Body of pancreas (tissue), 4 donors: ENCODE measurements at places on chromosomes 3 and 15.

- no peak for DNase-seq
Observed at GRCh38 chr3:130941793-130942192, 47.9 kb downstream of the ATP2C1 start.

- DNase-seq = no peak
Observed at GRCh38 chr3:171511450-171511849, 51.2 kb upstream of the TNIK start.

DNA sequence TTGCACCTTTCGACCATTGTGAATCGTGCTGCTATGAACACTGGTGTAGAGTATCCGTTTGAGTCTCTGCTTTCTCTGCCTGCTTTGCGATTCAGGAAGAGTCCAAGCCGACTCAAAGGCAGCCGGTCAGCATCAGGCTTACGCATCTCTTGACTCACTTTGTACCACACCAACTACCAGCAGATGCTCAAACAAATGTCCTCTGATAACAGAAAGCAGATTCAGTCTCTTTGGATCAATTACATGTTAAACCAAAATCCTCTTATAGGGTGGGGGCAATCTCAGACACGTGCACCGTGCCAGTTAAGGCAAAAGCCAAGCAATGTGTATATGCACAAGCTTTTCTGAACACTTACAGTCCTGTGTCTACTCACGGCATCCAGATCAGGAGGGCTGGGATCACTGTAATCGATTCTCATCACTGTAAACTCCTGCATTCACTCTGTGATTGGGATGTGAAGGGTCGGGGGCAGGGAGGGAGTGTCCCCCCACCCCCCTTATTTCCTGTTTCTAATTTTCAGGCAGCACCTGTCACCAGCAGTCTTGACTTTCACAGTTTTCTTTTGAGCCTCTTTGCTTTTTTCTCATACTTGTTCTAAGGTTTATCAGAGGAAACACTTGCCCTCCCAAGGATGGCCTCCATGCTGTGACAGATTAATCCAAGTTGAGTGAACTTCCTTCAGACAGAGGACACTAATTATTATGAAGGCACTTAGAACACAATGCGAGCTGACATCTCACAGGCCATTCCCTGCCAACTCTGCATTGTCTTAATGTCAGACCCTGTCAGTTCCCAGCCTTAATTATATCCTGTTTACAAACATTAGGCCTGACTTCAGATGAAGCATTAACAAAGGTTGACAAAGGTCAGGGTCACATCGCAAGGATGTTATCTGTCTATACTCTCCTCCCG, 153.5 kb downstream of the MECOM start:
- no peak for DNase-seq

DNA sequence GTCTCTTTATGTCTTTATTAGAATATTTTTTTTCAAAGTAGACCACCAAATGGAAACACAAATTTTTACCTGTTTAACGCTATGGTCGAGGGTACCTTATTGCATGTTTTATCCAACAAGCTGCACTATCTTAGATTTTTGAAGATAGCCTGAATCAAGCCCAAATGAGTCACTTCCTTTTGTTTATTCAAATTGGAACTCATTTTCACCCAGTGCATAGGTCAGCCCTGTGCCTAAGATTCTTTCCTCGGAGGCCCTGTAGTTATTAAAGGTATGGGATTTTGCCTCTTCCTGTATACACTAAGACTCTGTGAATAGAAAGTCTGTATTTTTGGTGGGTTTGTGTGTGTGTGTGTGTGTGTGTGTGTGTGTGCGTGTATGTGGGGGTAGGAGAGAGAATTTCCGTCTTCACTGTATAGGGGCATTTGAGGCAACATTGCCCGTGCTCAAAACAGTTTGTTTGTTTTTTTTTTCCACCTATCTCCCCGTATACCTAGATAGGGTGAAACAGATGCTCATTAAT, 358.0 kb upstream of the CADM2 start:
- DNase-seq = no peak

- DNase-seq = no peak
Observed at GRCh38 chr3:143648708-143649107, 199.6 kb downstream of the SLC9A9 start.

DNA sequence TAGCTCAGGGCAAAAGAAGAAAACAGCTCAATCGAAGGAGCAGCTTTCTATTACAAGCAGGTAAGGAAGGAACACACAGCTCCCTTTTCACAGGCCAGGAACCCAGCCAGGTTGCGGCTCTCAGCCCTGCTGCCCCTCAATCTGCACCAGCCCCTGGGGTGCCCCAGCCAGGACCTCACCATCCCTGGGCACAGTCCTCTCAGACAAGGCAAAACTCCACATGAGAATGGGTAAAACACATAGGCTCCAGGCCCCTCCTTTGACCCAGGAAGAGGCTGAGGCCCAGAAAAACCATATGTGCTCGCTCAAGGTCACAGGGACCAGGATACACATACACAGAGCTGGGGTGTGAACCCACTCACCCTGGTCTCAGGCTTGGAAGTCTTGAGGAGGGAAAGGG, 178.7 kb upstream of the TLE3 start:
- no peak for DNase-seq

GRCh38 chr3:48492461-48493202, 11.3 kb downstream of the SHISA5 start:
- DNase-seq = no peak

- peak; percentile 38 for DNase-seq
Observed at GRCh38 chr3:134029734-134030378, at the start of gene SLCO2A1. Gene SLCO2A1 (minus strand): TSS chr3:134029925. CDS start chr3:134029802, 123 bp downstream.

DNA sequence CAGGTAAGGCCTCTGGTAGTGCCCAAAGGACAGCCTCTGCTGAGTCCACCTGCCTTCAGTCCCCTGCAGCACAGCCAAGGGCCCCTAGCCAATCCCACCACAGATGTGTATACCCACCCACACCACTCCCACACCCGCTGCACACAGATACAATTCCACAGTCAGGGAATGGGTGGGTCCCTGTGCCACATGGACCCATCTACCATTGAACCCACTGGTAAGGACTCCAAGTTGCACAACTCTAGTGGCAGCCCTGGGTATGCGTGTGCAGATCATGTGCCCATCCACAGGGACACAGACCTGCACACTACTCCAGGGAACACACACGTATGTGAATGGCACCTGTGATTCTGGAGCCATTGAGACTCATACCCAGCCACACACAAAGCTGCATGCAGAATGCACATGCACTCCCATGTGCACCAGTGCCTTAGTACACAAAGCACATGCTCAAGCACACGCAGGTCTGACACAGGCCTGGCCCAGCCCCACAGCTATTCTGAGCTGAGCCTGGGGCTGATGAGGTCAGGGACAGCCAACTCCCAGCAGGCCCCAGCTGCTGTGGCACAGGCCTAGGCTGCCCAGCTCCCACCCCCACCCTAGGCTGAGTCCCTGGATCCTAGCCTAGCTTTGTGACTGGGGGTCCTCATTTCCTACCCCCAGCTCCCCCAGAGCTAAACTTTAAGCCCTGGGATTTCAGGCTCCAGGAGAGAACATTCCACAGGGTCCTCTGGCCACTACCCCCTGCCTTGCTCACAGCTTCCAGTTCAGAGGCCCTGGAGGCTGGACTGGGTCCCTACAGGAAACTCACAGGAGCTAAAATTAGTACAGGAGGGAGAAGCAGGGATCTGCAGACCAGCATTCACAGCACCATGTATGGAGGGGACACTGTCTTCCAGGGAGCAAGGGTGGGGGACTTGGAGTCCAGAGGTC, 2.7 kb upstream of the ALS2CL start:
- DNase-seq = peak; percentile 40

DNA sequence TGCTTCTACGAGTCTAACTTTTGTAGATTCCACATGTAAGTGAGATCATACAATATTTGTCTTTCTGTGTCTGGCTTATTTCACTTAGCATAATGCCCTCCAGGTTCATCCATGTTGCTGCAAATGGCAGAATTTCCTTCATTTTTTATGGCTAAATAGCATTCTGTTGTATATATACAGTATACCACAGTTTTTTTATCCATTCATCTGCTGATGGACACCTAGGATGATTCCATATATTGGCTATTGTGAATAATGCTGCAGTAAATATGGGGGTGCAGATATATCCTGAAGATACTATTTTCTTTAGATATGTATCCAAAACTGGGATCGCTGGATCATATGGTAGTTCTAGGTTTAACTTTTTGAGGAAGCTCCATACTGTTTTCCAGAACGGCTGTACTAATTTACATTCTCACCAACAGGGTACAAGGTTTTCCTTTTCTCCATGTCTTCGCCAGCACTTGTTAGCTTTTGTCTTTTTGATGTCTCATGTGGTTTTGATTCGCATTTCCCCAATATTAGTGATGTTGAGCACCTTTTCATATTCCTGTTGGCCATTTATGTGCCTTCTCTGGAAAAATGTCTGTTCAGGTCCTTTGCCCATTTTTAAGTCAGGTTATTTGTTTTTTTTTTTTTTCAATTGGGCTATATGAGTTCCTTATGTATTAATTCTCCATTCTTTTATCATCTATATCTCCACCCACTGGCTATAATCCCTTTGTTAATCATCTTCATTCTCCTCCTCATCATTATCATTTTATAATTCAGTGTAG, 26.9 kb downstream of the CHCHD4 start:
- DNase-seq = no peak

GRCh38 chr15:47041301-47041700, 676.0 kb upstream of the SEMA6D start:
- DNase-seq = no peak

GRCh38 chr3:106635826-106636225, 741.4 kb upstream of the CCDC54 start:
- no peak for DNase-seq

- DNase-seq = no peak
Observed at GRCh38 chr3:47283591-47284364, 1.0 kb downstream of the KLHL18 start.

- no peak for DNase-seq
Observed at GRCh38 chr15:85002517-85002916, 20.9 kb downstream of the PDE8A start.

DNA sequence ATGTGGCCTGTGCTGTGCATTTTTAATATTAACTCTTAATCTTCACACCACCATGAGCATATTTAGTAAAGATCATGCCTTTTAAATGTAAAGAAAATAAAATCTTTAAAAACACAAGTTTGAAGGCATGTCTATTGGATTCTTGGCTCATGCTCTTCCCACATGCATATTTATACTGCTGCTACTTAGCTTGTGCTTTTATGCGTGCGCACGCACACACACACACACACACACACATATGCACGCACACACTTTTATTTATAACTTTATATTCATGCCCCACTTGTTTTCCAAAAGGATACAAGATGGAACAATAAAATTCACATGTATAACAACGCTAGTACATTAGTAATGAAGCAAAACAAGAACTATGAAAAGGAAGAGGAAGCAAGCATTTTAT, 36.1 kb upstream of the ZPLD1 start:
- no peak for DNase-seq

DNA sequence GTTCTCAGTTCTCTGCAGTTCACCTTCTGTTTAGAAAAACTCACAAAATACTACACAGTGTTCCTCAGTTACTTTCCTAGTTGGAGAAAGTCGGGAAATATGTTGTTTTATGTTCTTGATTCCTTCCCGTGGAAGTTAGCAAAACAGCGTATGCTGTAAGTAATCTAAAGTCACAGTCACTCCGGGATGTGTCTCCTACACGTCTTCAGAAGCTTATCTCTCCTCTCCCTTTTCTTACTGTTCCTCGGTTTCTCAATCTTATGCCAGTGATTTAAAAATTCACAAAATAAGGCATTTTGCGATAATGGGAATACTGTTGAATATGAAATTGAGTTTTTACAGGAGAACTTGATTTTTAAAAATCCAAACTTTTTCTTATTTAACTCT, 1.7 kb downstream of the HEG1 start:
- DNase-seq = no peak

- no peak for DNase-seq
Observed at GRCh38 chr3:155185631-155186071, 105.5 kb downstream of the MME start.

GRCh38 chr3:9935966-9936510, 2.4 kb downstream of the CRELD1 start:
- DNase-seq = no peak

DNA sequence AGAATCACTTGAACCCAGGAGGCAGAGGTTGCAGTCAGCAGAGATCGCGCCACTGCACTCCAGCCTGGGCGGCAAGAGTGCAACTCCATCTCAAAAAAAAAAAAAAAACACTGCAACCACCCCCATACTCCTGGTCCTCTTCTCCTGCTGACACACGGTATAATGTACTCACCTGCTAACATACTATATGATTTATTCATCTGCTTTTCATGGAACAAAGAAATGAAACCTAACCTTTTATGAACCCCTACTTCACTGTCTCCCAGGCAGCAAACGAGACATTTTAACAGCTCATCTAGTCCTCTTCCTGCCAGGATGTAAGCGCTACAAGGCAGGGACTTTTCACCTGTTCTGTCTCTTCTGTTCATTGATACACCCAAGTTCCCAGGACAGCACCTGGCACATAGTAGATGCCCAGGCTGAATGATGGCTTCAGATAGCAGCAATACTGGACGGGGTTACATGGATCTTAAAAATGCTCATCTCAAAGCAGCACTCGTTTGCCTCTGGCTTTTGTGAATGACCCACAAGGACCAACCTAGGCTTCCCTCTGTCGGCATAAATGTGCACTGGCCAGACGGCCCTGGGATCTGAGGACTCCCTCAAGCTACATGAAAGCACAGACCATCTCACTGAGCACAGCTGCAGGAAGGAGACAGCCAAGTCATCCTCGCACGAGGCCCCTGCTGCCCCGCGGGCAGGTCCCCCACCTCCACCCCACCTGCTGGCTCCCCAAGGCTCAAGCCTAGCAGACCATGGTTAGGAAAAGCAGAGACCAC, 20.3 kb downstream of the XXYLT1 start:
- DNase-seq = peak; percentile 9

DNA sequence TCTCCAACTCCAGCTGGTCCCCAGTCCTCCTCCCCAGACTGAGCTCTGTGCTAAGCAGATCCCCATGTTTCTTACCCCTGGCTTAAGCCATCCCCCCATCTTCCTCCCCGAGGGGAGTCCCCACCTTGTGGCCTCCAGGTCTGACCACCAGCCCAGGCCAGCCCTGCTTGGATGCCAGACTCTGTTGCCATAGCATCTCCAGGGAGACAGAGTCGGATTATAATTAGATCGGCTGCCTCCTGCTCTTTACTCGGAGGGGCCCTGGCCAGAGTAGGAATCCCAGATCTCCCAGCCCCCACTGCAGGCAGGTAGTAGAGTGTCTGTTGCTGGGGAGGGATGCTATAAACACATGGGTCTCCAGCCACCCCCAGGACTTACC, 2.4 kb downstream of the KLHDC8B start:
- DNase-seq = no peak

DNA sequence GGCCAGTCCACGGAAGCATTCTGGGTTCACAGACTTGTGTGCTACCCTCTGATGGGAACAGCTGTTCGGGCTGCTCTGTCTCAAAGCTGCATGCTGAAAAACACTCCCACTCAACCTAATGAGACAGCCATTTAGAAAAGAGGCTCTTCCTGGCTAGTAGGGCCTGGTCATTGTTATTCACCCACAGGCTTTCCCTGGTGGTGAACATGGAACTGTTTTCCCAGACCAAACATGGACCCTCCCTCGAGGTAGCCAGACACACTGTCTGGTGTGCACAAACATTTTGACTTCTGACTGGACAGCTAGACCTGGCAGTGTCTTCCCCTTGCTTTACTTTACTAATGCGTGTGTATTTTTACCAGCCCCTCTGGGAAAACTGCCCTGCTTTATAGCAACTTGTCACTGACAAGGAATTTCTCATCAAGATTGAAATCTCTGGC, 39.0 kb downstream of the MECOM start:
- DNase-seq = no peak
